ENCODE measurements at places on chromosomes 4 and X.

- DNase-seq = no peak
These were observed 13.0 kb downstream of the FAT1 start for GRCh38 chr4:186710521-186711119.

DNA sequence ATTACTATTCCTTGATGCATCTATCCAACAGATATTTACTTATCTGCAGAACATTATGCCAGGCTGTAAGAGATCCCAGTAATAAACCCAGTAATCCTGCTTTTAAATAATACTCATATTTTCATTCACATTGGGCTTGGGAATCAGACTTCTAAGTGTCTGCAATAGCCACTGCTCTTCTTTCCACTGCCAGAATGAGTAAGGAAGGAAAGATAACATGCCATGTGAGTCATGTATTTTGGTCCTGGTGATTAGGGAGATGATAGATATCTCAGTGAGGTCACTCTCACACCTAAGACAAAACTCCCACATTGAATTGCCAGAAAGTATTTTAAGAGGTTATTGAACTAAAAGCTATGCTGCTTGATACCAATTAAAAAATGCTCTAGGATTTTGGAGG lies 13.9 kb upstream of the HEPH start:
- no peak for DNase-seq

GRCh38 chr4:38911257-38911656 lies 43.7 kb downstream of the FAM114A1 start:
- DNase-seq = no peak

- no peak for DNase-seq
These were observed 434.1 kb downstream of the ANKRD50 start for GRCh38 chr4:124278477-124278876.

- DNase-seq = no peak
These were observed 741.4 kb downstream of the FAT4 start for GRCh38 chr4:126056116-126056650.

- no peak for DNase-seq
These were observed 370.3 kb upstream of the NOCT start for GRCh38 chr4:138645289-138645688.
